ENCODE measurements at places on chromosomes 7 and 10.

DNA sequence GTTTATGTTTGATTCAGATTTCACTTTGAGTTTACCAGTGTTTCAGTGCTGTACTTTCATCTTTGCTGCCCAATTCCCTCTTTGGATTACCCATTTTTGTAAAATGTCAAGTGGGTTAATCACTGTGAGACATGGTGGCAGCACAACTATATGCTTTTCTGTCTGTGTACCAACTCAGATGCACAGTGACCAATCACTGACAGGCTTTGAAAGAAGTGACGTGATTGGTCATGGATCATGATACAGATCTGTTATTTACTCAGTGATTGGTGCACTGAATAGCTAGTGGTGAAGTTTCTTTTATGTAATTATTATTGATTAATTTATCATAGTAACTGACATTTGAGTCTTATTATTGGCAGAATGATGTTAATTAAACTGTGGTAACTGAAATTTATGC, 126.9 kb downstream of the SDK1 start:
- no peak for DNase-seq

- DNase-seq: no peak
Measured at GRCh38 chr10:71981015-71981875, 17.1 kb downstream of the CHST3 start.

DNA sequence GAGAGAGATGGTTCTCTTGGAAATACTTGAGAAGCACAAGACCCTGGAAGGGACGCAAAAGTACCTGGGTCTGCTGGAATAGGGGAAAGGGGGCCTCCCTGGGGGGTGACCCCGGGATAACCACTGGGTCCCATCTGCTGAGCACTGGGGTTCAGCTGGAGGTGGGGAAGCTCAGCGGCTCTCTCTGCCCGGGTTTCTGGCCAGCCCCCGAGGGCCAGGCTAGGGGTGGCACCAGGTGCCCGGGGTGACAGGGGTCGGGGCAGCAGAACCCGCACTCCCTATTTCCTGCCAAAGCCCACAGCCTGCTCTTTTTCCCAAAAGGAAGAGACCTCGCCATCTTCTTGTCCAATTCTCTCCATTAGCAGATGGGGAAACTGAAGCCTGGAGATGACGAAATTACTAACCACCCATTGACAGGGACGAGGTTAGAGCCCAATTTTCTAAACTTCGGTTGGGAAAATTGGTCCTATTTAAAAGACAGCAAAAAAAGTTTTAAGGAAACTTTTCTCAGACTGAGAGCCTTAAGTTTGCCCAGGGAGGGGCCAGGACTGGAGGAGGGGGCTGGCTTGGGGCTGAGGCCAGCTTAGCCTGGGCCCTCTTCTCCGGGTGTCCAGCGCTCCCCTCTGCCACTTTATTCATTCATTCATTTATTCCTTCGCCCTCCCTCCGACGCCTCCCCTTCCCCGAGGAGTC, 17.8 kb upstream of the GATA3 start:
- DNase-seq: no peak

GRCh38 chr10:30438021-30438850, 4.3 kb downstream of the MAP3K8 start:
- no peak for DNase-seq

DNA sequence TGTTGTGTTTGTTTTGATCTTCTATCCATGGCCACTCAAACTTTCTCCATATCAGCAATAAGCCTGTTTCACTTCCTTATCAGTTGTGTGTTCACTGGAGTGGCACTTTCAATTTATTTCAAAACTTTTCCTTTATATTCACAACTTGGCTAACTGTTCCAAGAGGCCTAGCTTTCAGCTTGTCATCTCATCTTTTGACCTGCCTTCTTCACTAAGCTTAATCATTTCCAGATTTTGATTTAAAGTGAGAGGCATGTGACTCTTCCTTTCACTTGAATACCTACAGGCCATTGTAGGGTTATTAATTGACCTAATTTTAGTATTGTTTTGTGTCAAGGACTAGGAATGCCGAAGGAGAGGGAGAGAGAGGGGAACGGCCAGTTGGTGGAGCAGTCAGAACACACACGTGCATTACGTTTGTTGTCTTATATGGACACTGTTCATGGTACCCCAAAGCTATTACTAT, 5.5 kb upstream of the GNAT3 start:
- no peak for DNase-seq

DNA sequence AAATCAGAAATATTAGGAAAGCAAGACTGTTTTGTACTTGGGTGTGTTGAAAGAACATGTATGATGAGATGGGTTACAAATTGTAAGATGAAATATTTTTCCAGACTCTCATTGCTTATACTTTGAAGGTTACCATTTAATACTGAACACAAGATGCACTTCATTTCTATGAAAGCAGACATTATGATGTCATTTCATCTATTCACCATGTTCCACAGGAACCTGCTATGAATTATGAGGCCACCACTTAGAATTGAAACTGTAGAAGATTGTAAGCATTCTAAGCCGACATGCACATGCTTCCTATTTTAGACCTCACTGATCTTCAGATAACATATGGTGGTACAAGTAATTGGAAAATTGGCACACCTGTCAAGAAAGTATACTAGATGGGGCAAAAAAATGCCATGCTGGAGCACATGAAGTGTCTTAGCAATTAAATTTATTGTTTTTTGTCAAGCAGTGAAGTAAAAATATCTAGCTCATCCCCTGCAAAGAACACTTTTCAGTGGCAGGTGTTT, 195.0 kb downstream of the PHF14 start:
- DNase-seq: no peak

DNA sequence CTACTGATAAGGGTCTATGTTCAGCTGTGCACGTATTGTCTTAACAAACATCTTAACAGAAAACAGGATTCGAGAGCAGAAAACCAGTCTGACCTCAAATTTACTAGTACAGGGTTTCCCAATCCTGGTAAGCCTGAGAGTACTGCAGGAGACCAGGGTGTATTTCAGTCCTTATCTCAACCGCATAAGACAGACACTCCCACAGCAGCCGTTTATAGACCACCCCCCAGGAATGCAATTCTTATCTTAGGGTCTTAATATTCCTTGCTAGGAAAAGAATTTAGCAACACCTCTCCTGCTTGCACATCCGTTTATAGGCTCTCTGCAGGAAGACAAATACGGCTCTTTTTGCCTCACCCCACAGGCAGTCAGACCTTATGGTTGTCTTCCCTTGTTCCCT, 277.3 kb downstream of the SDK1 start:
- no peak for DNase-seq

DNA sequence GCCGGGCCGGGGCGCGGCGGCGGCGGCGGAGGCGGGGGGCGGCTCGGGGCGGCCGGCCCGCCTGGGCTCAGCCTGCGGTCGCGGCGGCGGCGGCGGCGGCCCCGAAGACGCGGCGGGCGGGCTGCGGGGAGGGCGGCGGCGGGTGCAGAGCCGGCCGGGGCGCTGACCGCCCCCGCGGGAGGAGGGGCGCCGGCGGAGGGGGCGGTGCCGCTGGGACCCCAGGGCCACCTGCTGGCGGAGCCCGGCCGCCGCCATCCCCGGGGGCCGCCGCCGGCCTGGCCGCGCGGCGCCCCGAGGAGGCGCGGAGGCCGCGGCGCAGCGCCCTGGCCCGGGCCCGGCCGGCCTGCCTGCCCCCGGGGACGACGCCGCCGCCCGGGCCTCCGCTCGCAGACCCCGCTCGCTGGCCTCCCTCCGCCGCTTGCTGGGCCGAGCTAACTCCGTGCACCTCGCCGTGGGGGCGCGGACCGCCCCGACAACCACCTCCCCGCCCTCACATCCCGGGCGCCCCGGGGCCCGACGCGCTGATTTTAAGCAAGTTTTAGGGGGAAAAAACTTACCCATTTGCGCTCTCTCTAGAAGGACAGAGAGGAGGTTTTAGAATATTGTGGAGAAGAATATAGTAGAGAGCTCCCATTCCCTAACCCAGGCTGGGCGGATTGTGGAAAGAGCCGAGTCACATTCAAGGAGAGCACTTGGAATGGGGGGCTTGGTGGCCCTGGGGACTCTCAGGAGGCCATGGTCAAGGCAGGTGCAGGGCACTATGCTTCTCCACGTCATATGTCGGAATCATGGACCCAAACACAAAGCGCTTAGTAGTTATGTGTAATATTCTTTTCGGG, at the start of gene BEND7:
Gene BEND7, minus strand, starts transcription at position 140 of the 839 bp plus-strand sequence. CDS start 481 bp downstream, outside the sequence.
- no peak for DNase-seq

GRCh38 chr10:81136261-81136660, 598.6 kb downstream of the SH2D4B start:
- no peak for DNase-seq

All from activated CD4-positive, alpha-beta T cell treated with anti-CD3 and anti-CD28 coated beads for 1 hour (primary cell).